ENCODE measurements at places on chromosomes 2 and 18.

GRCh38 chr2:33062665-33063250 lies 116.0 kb downstream of the LTBP1 start:
- no peak for DNase-seq

DNA sequence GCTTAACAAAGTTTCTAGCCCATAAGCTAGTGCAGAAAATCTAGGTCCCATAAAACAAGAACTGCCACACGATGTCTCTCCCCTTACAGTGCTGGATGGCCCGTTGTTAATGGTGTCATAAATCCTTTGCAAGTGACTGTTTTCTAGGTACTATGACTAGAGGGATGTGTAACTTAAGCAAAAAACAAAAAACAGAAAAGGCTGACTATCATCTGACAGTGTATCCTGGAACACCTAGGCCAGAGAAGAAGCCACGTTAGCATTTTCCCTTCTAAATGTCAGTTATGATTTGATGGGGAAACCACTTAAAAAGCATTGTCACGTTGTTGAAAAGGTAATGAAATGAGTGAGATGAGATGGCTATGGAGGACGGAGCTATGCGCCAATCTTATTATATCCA lies 2.4 kb downstream of the CASP8 start:
- no peak for DNase-seq

GRCh38 chr2:215507136-215507535 lies 71.3 kb upstream of the FN1 start:
- no peak for DNase-seq

GRCh38 chr2:150267651-150268415 lies 219.6 kb downstream of the RND3 start:
- DNase-seq: no peak

DNA sequence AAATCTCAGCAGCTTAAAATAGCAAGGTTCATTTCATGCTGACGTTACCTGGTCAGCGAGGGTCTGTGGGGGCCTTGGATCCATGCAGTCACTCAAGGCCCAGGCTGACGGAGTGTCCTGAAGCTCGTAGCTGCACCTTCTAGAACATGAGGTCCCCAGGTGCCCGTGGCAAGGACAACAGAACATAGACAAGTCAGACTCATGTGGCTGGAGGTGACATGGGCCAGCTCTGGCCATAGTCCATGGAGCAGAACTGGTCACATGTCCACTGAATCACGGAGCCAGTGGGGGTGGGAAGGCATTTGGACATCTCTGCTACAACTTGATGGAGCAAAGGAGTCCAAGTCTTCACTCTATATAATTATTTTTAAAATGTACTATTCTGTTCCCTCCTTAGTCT lies 233.2 kb downstream of the ACKR3 start:
- DNase-seq: no peak

- DNase-seq: no peak
Observed at GRCh38 chr2:100054426-100054825, 88.0 kb downstream of the AFF3 start.

- DNase-seq: no peak
Observed at GRCh38 chr2:226407135-226407534, 392.5 kb downstream of the IRS1 start.

DNA sequence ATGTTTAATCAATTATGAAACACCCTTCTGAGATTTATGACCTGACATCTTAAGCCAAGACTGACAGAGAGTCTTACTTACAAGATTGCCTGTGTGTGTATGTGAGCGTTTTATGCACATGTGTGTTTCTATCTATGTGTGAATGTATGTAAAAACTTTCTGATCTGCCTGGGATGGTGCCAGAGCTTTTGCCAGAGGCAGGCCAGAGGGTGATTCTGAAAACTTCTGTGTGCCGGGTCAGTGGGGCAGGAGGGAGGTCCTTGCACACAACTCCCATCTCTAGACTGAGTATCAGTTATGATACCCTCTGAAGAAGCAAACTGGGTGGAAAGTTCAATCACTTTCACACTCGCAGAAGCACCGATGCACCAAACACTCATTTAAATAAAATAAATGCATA lies 335.0 kb upstream of the NT5C1B start:
- no peak for DNase-seq

DNA sequence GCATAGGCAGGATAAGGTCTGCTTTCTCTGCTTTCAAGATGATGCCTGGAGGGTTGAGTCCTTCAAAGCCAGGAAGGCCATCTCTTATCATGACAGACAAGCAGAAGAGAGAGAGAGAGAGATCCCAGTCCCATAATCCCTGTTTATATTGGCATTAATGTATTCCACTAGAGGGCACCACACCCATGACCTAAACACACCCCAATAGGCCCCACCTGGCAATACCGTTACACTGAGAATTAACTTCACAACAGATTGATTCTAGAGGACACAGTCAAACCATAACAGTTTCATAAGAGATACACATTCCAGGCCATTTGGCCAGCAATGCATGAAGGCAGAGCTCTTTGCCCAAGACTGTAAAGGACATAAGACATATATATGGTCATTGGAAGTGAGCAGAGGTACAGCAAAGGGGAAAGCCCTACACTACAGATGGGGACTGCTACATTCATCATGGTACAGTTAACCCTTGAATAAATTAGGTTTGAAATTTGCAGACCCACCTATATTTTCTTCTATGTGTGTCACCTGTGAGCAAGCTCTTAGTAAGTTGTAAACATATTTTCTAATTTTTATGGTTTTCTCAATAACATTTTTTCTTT lies 1516.1 kb downstream of the RPIA start:
- DNase-seq: peak; percentile 35

- DNase-seq: no peak
Observed at GRCh38 chr2:201798252-201798913, 8.0 kb upstream of the CDK15 start.

- no peak for DNase-seq
Observed at GRCh38 chr18:6362559-6363129, 52.1 kb downstream of the L3MBTL4 start.

DNA sequence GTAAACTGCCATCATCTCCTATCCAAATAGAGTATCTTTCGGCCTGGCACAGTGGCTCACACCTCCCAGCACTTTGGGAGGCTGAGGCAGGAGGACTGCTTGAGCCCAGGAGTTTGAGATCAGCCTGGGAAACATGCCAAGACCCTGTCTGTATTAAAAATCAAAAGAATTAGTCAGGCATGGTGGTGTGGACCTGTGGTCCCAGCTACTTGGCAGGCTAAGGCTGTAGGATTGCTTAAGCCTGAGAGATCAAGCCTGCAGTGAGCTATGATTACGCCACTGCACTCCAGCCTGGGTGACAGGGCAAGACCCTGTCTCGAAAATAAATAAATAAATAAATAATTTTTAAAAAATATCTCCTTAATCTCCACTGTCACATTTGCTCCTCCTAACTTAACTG lies 14.7 kb upstream of the ARPC2 start:
- no peak for DNase-seq

DNA sequence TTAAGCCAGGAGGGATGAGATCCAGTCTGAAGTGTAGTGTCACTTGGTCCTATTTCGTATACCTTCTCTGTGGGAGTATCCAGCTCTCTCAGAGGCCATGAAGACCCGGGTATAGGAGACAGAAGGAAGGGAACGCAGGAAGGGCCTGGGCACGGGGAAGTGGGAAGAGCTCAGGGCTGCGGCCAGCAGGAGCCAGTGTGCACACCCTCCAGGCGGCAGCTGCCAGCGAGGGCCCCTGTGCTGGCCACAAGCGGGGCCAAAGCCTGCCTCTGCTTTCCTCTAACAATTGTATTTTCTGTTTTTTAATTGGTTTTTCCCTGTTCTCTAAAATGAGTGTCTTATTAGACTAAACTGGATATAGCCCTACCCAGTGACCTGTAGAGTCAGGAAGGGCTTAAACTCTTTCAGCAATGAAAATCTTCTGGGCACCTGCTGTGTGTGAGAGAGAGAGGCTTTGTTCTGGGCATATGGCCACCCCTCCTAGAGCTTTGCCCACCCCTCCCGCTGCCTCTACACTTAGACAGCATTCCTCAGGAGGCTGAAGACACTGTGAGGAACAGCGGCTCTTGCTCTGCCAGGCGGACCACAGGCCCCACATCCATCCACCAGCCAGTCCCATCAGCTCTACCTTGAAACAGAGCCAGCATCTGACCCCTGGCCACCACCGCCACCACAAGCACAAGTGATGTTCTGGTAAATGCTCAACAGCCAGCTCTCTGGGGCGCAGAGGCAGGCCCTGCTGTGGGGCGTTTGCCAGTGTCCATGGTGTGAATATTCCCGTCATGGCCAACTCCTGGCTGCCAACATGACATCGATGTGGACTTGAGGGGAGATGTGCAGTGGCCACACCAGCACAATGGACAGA lies 9.5 kb downstream of the GPR17 start:
- DNase-seq: no peak

DNA sequence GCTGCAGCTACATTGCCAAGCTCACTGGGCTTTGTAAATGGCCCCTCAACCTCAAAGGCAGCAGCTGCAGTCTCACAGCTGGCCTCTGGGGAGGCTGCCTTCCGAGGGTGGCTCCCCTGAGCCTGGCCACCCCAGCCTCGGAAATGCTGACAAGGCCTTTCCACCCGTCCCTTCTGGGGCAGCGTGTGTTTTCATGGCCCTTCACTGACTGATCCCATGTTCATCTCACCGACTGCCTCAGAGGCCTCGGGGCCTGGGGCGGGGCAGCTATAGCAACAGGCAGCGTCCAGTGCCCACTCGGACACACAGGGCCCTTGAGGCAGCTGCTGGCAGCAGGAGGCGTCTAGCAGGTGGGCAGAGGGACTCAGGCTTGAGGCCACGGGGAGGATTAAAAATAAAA lies 149.7 kb downstream of the GLI2 start:
- no peak for DNase-seq

GRCh38 chr2:26811791-26812694 lies 26.2 kb downstream of the CENPA start:
- no peak for DNase-seq

Measured in HepG2 (cell line).